ENCODE measurements at places on chromosomes 16 and 17.

GRCh38 chr17:8222380-8222629 is 11.9 kb upstream of the AURKB start:
- no peak for DNase-seq

DNA sequence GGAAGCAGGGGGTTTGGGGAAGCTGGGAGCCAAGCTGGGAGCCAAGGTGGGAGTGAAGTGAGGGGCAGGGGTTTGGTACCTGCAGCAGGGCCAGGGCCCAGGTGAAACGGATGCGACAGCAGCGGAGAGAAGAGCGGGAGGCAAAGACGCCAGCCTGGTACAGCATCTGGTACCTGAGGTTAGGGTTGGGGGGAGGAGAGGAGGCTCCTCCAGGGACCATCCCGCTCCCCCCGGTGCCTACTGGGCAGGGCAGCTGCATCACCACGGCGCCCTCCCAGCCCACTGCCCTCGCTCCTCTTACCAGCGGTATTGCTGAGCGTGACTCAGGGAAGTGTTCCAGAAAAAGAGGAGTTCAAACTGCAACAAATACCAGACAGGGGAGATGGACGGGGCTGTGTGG is 9.8 kb downstream of the CLN3 start:
- DNase-seq, result no peak

DNA sequence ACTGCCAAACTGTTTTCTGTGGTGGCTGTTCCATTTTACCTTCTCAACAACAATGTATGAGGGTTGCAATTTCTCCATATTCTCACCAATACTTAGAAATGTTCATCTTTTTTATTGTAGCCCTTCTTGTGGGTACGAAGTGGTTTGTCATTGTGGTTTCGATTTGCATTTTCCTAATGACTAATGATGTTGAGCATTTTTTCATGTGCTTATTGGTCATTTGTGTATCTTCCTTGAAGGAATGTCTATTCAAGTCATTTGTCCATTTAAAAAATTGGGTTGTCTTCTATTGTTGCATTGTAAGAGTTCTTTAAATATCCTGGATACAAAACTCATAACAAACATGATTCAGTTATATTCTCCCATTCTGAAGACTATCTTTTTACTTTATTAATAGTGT is 47.5 kb upstream of the CCL2 start:
- DNase-seq, result no peak

GRCh38 chr16:1812732-1813163 is 13.9 kb downstream of the HAGH start:
- peak; percentile 68 for DNase-seq

DNA sequence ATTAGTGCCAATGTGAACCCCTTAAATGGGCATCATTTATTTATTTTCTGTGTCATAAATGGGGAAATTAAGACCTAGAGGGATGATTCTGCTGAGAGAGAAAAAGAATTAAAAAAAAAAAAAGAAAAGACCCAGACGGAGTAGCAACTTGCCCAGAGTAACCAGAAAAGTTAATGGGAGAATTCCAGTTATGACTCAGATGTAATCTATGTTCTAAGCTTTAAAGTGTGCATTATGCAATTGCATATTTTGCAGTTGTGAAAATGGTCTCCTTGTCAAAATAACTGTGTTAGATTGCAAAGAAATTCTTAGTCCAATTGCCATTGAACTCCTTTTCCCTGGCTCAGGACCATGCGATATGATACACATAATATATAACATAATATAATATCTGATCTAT is 38.6 kb upstream of the TBX2 start:
- DNase-seq, result no peak

- DNase-seq, result no peak
Measured at GRCh38 chr17:50209472-50210239, 8.2 kb upstream of the COL1A1 start.

DNA sequence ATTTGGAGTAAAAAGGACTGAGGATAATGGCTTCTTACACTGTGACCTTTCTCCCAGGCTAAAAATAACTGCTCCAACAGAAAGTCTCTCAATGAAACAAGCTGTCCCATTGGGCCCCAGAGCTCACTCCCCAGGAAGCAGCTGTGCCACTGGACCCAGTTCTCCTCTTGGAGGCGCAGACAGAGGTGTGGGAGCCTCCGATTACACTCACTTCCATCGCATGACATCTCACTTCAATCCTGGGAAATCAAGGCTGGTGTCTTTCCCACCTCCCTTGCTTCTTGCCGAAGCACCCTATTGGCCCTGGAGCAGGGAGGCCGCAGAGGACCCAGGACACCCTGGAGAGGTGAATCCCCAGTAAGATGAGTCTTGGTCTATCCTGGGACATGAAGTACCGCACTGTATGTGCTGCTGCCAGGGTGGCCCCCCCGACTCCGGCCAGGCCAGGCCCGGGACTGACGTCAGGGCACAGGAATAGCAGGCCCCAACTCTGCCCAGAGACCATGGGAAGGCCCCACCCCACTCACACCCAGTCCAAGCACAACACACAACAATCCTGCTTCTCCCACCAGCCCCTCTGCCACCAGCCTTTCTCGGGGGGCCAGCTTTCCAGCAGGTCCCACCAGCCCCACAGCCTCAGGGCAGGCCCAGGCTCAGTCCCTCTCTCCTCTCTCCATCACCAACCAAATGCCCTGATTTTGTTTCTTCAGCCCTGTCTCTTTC is 29.5 kb downstream of the SRL start:
- no peak for DNase-seq

DNA sequence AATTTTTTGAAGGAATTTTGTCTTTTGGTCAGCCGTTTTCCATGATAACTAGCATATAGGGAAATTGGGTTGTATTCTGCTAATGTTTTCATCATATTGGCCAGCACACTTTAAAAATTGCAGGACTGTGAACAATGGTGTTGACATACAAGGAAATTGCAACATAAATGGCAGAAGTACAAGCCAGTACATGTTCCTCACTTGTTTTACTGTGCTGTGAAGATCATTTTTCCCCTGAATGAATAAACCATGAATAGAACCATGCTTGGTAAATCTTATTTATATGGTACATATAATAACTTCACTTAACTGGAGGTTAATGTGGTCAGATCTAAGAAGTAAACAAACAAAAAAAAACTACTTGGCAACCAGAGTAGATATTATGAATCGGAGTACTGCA is 22.8 kb downstream of the OMG start:
- peak; percentile 4 for DNase-seq

Measured in NCI-H2107 (cell line).